Stomach (tissue), 19 donors: ENCODE measurements at places on chromosomes 4 and X. TPM values are rescaled to one million over a fixed set of nuclear protein-coding genes. Genes with fewer than 3 reads are reported as not detected.

Gene STPG2
- total RNA-seq = not detected

Gene ASB5
- 10.1 TPM for total RNA-seq

Gene SSX2B
- not detected for total RNA-seq

Gene PGAM4
- not detected for total RNA-seq

Gene UGT2B15
- 51.0 TPM for total RNA-seq

Gene ELF4
- 19.6 TPM for total RNA-seq

Gene SLC6A14
- 4.0 TPM for total RNA-seq

Gene MAGEE1
- 0.45 TPM for total RNA-seq

Gene HSD17B13
- total RNA-seq = 1.8 TPM

GRCh38 chrX:44484607-44485146 is 58.0 kb downstream of the FUNDC1 start:
- no peak for DNase-seq
- no peak overlapping the region for H3K27ac ChIP-seq

DNA sequence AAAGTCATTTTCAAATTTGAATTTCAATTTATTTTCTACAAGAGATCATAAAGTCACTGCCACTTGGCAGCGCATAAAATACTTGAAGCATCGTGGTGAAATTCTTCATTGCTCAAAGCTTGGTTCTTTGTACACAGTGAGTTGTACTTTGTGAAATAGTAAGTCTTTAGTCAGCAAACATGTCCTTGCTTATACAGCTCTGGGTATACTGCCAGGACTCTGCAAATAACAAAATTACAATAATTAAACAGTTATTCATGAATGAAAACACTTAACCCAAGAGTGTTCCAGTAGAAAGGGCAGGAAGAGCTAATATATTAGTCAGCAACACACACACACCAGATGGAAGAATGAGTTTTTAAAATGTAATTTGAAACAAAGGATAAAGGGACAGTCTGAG is 1300.9 kb upstream of the DIAPH2 start:
- DNase-seq = no peak
- no peak overlapping the region for H3K4me3 ChIP-seq
- no peaks in the 10 kb centered on the region for H3K27me3 ChIP-seq
- no peak overlapping the region for H3K27ac ChIP-seq

GRCh38 chr4:2426069-2426397 is 7.3 kb downstream of the CFAP99 start:
- H3K4me1 ChIP-seq = no peaks in the 10 kb centered on the region
- H3K27ac ChIP-seq = no peak overlapping the region
- H3K36me3 ChIP-seq = no peaks in the 10 kb centered on the region
- no peaks in the 10 kb centered on the region for H3K27me3 ChIP-seq

DNA sequence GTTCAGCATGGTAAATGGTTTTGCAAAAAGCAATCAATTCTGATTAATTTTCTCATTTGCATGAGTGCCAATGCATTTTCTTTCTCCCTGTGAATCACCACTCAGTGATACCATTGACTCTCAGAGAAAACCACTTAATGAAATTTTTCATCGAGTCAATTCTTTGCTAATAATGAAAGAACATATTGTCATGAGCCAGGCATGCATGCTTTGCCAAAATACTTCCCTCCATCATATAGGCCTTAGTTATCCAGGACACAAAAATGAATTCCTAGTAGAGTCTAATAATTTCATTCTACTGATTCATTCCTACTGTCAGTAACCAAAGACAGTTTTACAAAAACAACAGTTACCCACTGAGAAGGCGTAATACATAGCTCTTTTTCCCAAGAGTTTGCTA is 680.0 kb downstream of the TRIML1 start:
- no peak overlapping the region for H3K27ac ChIP-seq
- no peaks in the 10 kb centered on the region for H3K36me3 ChIP-seq
- H3K4me1 ChIP-seq = no peaks in the 10 kb centered on the region
- no peak overlapping the region for H3K4me3 ChIP-seq

DNA sequence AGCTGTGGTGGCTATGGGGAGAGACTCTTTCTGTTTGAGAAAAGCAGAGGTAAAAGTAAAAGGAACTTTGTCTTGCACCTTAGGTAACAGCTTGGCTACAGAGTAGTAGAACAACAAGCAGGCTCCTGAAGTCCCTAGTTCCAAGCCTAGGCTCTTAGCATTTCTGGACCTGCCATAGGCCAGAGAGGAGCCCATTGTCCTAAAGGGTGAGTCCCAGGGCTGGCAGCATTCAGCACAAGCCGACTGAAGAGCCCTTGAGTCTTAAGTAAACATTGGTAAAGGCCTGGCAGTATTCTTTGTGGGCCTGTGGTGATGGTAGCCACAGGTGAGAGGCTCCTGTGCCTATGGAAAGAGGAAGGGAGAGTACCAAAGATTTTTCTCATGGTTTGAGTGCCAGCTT is 38.2 kb downstream of the CSN3 start:
- no peak overlapping the region for H3K4me3 ChIP-seq
- H3K4me1 ChIP-seq = no peaks in the 10 kb centered on the region
- H3K27me3 ChIP-seq = no peaks in the 10 kb centered on the region

DNA sequence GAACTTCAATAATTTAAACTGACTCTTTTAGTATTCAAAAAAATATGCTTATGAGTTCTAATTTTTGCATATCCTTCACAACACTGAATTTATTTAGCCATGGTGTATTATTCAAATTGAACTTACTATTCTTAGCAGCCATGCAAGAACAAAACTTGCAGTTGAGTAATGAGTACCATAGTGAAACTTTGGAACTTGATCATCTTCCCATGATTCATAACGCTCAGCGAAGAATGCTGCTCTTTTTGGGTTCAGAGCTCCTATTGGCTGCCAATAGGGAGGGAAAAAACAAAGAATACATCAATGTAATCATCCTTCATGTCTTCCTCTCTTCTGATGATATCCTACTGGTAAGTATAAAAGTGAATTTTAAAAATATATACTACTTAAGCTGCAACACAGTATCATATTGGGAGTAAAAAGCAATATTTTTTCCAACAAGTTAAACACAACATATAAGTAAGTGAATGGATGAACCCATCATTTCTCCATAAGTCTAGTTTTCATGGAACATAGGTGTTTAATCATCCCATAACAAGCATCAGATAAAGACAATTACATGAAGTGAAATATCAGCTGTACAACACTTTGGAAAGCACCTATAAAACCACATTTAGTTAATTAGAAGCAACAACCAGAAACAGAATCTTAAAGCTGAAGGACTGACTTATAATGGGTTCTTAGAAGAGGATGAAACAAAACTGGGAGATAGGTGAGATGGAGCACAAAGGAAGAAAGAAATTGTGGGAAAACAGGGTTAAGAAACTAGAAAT is 145.2 kb upstream of the MAB21L2 start:
- no peak for DNase-seq
- peaks cover 16% of the 10 kb centered on the region for H3K36me3 ChIP-seq
- no peak overlapping the region for H3K27ac ChIP-seq
- H3K27me3 ChIP-seq = no peaks in the 10 kb centered on the region
- no peak overlapping the region for H3K4me3 ChIP-seq
- H3K4me1 ChIP-seq = no peaks in the 10 kb centered on the region

GRCh38 chr4:76987685-76988084 is 38.1 kb downstream of the SEPTIN11 start:
- no peaks in the 10 kb centered on the region for H3K36me3 ChIP-seq
- no peak for DNase-seq
- H3K27me3 ChIP-seq = no peaks in the 10 kb centered on the region
- no peak overlapping the region for H3K4me3 ChIP-seq
- H3K4me1 ChIP-seq = peaks cover 62% of the 10 kb centered on the region

DNA sequence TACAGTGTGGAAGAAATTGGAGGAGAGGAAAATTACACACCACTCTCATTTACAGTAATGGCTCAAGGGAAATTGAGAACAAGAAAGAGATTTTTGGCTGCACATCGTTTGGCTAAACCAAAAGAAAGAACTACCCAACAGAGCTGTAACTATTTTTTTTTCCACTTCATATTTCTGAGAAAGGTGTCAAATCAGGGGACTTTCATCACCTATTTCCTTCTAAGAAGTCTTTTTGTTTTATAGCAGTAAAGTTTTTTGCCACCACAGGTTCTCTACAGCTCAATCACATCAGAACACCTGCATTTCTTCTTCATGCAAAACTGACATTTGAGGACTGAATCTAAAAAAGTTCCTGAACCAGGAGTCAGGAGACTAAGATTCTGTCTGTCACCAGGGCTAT is 57.5 kb upstream of the TNIP3 start:
- H3K27me3 ChIP-seq = no peaks in the 10 kb centered on the region
- H3K36me3 ChIP-seq = no peaks in the 10 kb centered on the region
- no peak overlapping the region for H3K27ac ChIP-seq
- no peaks in the 10 kb centered on the region for H3K4me1 ChIP-seq

GRCh38 chr4:2259036-2259540 is 2.8 kb downstream of the MXD4 start:
- peak overlapping the region; percentile 94 for H3K27ac ChIP-seq
- peaks cover 42% of the 10 kb centered on the region for H3K36me3 ChIP-seq
- DNase-seq = peak; percentile 25
- H3K4me3 ChIP-seq = peak overlapping the region; percentile 95

GRCh38 chrX:108270280-108270679 is 167.9 kb downstream of the COL4A6 start:
- H3K4me1 ChIP-seq = no peaks in the 10 kb centered on the region
- H3K27ac ChIP-seq = no peak overlapping the region
- H3K36me3 ChIP-seq = no peaks in the 10 kb centered on the region
- H3K27me3 ChIP-seq = peaks cover 10% of the 10 kb centered on the region
- no peak for DNase-seq
- H3K4me3 ChIP-seq = no peak overlapping the region

DNA sequence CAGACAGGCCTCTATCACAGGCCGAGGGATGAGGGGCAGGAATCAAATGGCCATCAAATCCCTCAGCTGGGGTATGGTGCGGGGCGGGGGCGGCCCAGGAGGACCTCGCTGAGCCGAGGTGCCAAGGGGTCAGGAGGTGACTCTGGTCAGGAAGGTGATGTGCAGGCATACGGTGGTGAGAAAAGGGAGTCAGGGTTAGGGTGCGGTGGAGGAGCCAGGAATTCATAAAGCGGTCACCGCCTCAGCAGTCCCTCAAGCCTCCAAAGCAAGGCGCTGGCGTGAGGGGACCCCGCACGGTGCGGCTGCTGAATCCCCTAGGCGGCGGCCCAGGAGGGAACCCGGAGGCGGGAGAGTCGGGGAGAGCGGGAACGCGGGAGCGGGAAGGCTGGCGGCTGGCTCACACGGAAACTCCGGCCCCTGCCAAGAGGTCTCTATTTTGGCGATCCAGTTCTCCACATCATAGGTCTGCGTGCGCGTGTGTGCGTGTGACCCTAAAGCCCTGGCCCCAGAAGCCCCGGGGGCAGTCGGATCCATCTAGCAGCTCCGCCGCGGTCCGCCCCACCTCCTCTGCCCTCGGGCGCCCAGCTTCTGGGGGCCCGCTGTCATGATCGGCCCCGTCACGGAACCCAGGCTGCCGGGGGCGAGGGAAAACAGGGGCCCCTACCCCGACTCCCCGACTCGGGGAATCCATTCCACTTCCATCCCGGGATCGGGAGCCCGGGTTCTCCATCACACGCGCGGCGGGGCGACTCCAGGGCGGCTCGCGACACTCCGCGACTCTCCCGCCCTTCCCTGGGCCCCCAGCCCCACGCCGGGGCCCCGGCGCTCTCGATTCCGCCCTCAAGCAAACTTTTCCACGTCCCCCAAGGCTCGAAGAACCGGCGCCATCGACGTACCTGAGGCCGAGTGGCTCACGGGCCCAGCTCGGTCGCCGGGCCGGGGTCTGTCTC is 593 bp downstream of the ELF4 start:
- peak; percentile 52 for DNase-seq
- no peaks in the 10 kb centered on the region for H3K27me3 ChIP-seq
- peak overlapping the region; percentile 72 for H3K4me3 ChIP-seq
- no peaks in the 10 kb centered on the region for H3K36me3 ChIP-seq
- H3K4me1 ChIP-seq = peaks cover 6% of the 10 kb centered on the region

DNA sequence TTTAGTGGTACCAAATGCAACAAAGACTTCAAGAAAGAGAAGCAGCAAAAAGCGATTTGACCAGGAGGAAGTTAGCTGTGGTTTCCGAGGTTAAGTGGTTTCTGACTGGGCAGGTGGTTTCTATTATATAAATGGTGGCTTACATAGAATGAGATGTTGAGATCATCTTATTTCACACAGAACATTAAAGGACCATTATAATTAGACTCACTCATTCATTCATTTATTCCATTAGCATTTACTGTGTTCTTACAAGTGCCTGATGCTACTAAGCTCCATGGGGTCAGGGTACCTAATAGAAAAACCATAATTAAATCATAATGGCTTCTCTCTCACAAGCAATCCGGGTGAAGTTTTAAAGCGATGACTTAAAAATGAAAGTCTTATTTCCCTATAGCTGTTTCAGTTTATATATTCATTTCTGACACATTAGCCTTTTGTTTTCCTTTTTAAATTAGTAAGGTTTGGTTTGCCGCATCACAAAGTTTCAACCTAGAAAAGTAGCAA is 10.6 kb downstream of the TSPAN6 start:
- no peaks in the 10 kb centered on the region for H3K36me3 ChIP-seq
- H3K4me1 ChIP-seq = no peaks in the 10 kb centered on the region
- no peak overlapping the region for H3K27ac ChIP-seq
- DNase-seq = no peak

GRCh38 chr4:177492022-177492421 is 49.8 kb upstream of the AGA start:
- DNase-seq = no peak
- H3K36me3 ChIP-seq = no peaks in the 10 kb centered on the region
- no peaks in the 10 kb centered on the region for H3K27me3 ChIP-seq
- H3K27ac ChIP-seq = no peak overlapping the region

- H3K36me3 ChIP-seq = no peaks in the 10 kb centered on the region
- H3K27ac ChIP-seq = no peak overlapping the region
- H3K4me3 ChIP-seq = no peak overlapping the region
- DNase-seq = no peak
- no peaks in the 10 kb centered on the region for H3K27me3 ChIP-seq
- no peaks in the 10 kb centered on the region for H3K4me1 ChIP-seq
These were observed 458.7 kb downstream of the NAF1 start for GRCh38 chr4:162707962-162708361.

DNA sequence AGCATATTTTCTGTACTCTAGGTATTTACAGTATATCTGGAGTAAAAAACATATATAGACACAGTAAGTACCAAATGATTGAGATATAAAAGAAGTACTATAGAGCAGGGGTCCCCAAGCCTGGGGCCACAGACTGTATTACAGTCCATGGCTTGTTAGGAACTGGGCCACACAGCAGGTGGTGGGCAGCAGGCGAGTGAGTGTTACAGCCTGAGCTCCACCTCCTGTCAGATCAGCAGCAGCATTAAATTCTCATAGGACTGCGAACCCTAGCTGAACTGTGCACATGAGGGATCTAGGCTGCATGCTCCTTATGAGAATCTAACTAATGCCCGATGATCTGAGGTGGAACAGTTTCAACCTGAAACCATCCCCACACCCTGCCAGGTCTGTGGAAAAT is 300.7 kb downstream of the NR3C2 start:
- DNase-seq = no peak
- no peaks in the 10 kb centered on the region for H3K27me3 ChIP-seq
- H3K36me3 ChIP-seq = peaks cover 23% of the 10 kb centered on the region

- DNase-seq = no peak
- no peaks in the 10 kb centered on the region for H3K36me3 ChIP-seq
- H3K4me3 ChIP-seq = no peak overlapping the region
- H3K4me1 ChIP-seq = no peaks in the 10 kb centered on the region
- no peaks in the 10 kb centered on the region for H3K27me3 ChIP-seq
These were observed 36.9 kb downstream of the LAMTOR3 start for GRCh38 chr4:99857307-99857706.
